Activated CD4-positive, alpha-beta T cell treated with anti-CD3 and anti-CD28 coated beads, Interleukin-2, amount 10 ng/mL, durations not matched to agents 24 days and 14 days (primary cell): ENCODE measurements at places on chromosomes 7 and 10. TPM values are rescaled to one million over a fixed set of nuclear protein-coding genes. Genes with fewer than 3 reads are reported as not detected.

The SHTN1 gene
- 0.05 and 0.07 TPM in 2 replicates for total RNA-seq

The HMX3 gene
- total RNA-seq = not detected in 2 replicates

The SYNPO2L gene
- 0.05 TPM in 1 of 2 replicates, not detected in the other for total RNA-seq

The PHKG1 gene
- 2.8 and 5.0 TPM in 2 replicates for total RNA-seq

The CHST3 gene
- 0.36 and 0.63 TPM in 2 replicates for total RNA-seq

The ADIRF gene
- not detected in 2 replicates for total RNA-seq

The SAMD9 gene
- 8.6 and 9.4 TPM in 2 replicates for total RNA-seq

The WDR86 gene
- total RNA-seq = not detected in 2 replicates

The NYAP1 gene
- total RNA-seq = 0.17 and 0.49 TPM in 2 replicates

The TDRD1 gene
- 0.16 and 0.21 TPM in 2 replicates for total RNA-seq

The C7orf25 gene
- total RNA-seq = 2.1 and 3.9 TPM in 2 replicates

The ENO4 gene
- not detected in 2 replicates for total RNA-seq

The FFAR4 gene
- total RNA-seq = not detected in 2 replicates

The LEP gene
- total RNA-seq = not detected in 2 replicates

The GRID2IP gene
- total RNA-seq = 0.05 TPM in 1 of 2 replicates, not detected in the other

The CTBP2 gene
- total RNA-seq = 0.16 TPM in 1 of 2 replicates, not detected in the other

The ARHGAP22 gene
- not detected in 2 replicates for total RNA-seq

The HTR7 gene
- not detected in 2 replicates for total RNA-seq

The GCK gene
- total RNA-seq = 1.7 and 2.0 TPM in 2 replicates

The LLCFC1 gene
- total RNA-seq = not detected in 2 replicates

The GNGT1 gene
- total RNA-seq = not detected in 2 replicates

The EN2 gene
- not detected in 2 replicates for total RNA-seq

The ELN gene
- not detected in 2 replicates for total RNA-seq

The OR2A5 gene
- total RNA-seq = not detected in 2 replicates

The HTR5A gene
- not detected in 2 replicates for total RNA-seq

The GIMAP4 gene
- total RNA-seq = 61.1 and 62.7 TPM in 2 replicates

The STRIP2 gene
- 86.6 and 89.6 TPM in 2 replicates for total RNA-seq

The NAT16 gene
- not detected in 2 replicates for total RNA-seq

The STARD3NL gene
- 27.1 and 27.5 TPM in 2 replicates for total RNA-seq

The BLOC1S2 gene
- total RNA-seq = 62.0 and 62.5 TPM in 2 replicates

The DGKI gene
- total RNA-seq = 16.2 and 21.4 TPM in 2 replicates

The SLC18A3 gene
- not detected in 2 replicates for total RNA-seq

The SERPINE1 gene
- total RNA-seq = 0.33 and 0.45 TPM in 2 replicates

The TCERG1L gene
- total RNA-seq = not detected in 2 replicates

The CPED1 gene
- not detected in 2 replicates for total RNA-seq

The GIMAP6 gene
- 35.5 and 35.8 TPM in 2 replicates for total RNA-seq

The SCIN gene
- total RNA-seq = not detected in 2 replicates

The GOLGA7B gene
- 0.33 and 0.37 TPM in 2 replicates for total RNA-seq

The OR2A7 gene
- total RNA-seq = 2.0 and 2.1 TPM in 2 replicates

The NPC1L1 gene
- total RNA-seq = not detected in 2 replicates

The FAM25G gene
- not detected in 2 replicates for total RNA-seq

The ABCA13 gene
- total RNA-seq = not detected in 2 replicates

The IRF5 gene
- 16.2 and 18.6 TPM in 2 replicates for total RNA-seq

The AGAP9 gene
- 8.6 and 9.8 TPM in 2 replicates for total RNA-seq

The CAV1 gene
- total RNA-seq = 0.12 and 0.17 TPM in 2 replicates

The MBL2 gene
- not detected in 2 replicates for total RNA-seq

The CYP2W1 gene
- not detected in 2 replicates for total RNA-seq

The SAP25 gene
- total RNA-seq = 9.2 and 11.3 TPM in 2 replicates
